T1000 (cell line): ENCODE measurements at places on chromosomes 3 and 15.

GRCh38 chr3:101495552-101495951, 17.5 kb downstream of the SENP7 start:
- DNase-seq, result no peak

- no peak for DNase-seq
These were observed 55.2 kb downstream of the SPTSSB start for GRCh38 chr3:161316006-161316689.

- no peak for DNase-seq
These were observed 19.0 kb upstream of the NR1I2 start for GRCh38 chr3:119762876-119763275.

- DNase-seq, result no peak
These were observed 78.4 kb upstream of the LIMD1 start for GRCh38 chr3:45515999-45516725.

GRCh38 chr15:55676507-55676906, 66.4 kb downstream of the PRTG start:
- DNase-seq, result no peak

GRCh38 chr3:126676919-126677705, 22.2 kb upstream of the TXNRD3 start:
- DNase-seq, result no peak

DNA sequence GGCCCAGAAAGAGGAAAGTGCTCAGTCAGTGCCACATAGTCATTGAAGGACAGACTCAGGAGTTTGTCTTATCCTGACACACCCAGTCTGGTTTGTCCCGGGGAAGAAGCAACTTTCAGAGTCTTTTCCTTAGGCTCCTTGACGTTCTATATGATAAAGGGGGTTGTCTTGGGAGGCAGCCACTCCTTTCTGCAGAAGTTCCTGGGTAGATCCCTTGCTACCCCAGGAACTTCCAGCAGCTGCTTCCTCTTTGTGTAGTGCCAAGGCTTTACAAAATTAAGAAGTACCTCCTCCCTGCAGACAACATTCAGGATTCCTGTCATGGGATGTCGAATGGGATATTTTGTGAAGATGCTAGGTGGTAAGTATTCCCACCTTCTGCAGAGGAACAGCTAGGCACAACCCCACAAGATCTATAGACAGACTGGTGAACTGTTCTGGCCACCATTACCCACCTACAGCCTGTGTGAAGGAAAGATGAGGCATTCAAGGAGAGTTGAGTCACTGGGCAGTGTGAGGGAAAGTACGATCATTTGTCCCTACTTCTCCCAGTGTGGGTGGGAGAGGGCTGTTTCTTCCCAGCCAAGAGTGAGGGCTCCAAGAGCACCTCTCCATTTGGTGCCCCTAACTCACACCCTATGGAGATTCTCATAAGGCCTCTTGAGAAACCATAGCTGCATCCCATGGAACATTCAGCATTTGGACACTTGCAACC, 11.3 kb downstream of the TMEM266 start:
- DNase-seq, result no peak

DNA sequence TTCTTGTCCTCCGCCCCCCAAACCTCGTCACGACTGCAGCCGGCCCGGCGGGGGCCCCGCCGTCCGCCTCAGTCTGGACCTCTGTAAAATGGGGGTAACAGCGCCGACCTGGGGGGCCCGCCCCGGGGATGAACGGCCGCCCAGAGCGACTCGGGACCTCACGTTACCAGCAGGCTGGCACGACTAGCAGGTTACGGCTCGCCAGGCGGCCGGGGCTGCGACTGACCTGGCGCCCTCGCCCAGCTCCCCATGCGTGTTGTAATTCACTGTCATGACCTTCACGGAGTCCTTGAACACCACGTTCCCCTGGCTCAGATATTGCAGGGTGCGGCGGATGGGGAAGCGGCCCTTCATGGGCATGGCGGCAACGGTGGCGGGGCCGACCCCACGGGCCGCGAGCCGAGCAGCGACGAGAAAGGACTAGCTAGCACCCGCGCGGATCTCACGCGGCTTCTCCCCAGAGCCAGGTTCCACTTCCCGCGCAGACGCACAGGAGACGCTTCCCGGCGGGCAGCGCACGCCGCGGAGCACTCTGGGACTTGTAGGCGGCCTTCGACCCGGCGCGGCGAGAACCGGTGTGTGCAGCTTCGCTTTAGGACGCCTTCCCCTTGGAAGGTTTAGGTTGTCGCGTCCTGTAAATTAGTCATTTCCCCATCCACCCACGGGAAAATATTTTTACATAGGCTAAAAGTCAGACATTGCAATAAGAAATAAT, at the start of gene MRPS25:
MRPS25 (minus strand) TSS at position 481 of the 715 bp plus-strand sequence; CDS start at position 360, 121 bp downstream.
- peak; percentile 80 for DNase-seq

GRCh38 chr3:24451461-24452099, 43.1 kb downstream of the THRB start:
- DNase-seq, result no peak

DNA sequence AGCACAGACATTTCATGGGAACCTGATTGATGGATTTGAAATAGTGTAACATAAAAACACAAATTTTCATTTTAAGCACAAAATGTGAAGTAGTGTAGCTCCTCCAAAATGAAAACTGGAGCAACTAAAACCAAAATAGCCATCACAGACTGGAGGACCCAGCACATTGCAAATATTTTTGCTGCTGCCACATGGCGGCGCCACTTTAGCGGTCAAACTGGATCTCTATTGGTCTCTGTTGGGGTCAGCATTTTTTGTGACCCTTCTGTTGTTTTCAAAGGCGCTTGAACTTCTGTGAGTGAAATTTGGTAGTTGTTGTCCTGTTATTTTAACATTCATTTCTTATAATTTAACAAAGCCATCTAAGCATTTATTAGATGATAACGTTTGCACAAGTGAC, 259.9 kb downstream of the IL20RB start:
- DNase-seq, result no peak

DNA sequence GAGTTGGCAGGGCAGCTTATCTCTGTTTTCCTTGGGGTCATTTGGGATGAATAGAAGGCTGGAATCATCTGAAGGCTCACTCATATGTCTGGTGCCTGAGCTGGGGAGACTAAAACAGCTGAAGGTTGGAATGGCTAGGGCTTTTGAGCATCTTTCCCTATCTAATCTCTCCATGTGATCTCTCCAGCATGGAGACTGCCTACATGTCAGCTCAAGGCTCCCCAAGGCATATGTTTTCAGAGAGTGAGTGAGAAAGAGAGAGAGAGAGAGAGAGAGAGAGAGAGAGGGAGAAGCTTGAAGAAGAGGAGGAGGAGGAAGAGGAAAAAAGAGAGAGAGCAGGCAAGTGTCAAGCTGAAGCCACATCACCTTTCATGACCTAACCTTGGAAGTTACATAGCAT, 143.4 kb downstream of the EBLN2 start:
- no peak for DNase-seq

- DNase-seq, result no peak
These were observed 250.7 kb upstream of the PROK2 start for GRCh38 chr3:72035606-72036005.

DNA sequence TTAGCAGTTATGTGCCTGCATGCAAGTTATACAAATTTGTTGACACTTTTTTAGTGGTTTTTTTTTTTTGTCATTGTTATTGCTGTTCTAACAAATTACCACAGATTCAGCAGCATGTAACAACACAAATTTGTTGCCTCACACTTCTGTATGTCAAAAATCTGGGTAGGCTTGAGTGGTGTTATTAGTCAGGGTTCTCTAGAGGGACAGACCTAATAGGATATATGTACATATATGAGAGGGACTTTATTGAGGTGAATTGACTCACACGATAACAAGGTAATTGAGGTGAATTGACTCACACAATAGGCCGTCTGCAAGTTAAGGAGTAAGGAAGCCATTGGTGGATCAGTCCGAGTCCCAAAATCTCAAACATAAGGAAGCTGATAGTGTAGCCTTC, 15.0 kb upstream of the PLSCR1 start:
- no peak for DNase-seq

DNA sequence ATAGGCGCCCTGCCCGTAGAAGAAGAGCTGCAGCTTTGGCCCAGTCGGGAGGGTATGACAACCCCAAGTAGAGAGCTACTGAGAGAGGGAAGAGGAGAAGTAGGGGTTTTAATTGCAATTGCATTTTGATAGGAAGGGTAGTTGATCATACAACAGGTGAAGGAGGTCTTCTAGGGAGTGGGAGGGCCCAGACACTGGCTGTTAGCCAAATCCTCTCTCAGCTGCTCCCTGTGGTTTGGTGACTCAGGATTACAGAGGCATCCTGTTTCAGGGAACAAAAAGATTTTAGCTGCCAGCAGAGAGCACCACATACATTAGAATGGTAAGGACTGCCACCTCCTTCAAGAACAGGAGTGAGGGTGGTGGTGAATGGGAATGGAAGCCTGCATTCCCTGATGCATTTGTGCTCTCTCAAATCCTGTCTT, 408.9 kb upstream of the THBS1 start:
- DNase-seq, result peak; percentile 69

- no peak for DNase-seq
These were observed 258.3 kb downstream of the CGGBP1 start for GRCh38 chr3:87800516-87800915.

DNA sequence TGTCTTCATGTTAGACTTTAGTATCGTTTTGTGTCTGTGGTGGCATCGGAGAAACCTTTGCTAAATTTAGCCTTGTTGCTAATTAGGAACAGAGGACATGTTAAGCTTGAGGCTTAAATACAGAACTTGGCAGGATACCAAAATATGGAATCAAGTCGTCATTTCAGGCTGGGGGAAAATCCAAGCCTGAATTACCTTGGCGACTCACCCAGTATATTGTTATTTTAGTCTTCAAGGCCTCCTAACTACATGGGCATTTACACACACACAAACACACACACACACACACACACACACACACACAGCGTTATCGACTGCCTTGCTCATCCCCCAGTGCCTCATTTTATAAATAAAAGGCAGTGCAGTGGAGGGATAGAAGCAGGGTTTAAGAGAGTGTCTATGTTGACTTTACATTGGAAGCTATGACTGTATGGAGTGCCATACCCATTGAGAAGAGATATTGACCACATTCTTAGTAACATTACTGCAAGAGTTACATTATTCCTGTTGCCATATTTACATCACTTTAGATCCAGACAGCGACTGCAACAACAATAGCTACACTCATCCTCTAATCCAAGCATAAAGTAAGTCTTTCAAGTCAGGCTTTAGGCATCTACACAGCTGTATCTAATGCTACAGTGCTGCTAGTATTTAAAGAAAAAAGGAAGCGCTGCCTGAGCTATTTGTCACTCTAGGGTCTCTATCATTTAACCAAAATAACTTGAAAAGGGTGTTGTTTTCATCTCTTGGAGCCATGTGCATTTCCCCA, 210.8 kb upstream of the SEMA6D start:
- DNase-seq, result no peak

DNA sequence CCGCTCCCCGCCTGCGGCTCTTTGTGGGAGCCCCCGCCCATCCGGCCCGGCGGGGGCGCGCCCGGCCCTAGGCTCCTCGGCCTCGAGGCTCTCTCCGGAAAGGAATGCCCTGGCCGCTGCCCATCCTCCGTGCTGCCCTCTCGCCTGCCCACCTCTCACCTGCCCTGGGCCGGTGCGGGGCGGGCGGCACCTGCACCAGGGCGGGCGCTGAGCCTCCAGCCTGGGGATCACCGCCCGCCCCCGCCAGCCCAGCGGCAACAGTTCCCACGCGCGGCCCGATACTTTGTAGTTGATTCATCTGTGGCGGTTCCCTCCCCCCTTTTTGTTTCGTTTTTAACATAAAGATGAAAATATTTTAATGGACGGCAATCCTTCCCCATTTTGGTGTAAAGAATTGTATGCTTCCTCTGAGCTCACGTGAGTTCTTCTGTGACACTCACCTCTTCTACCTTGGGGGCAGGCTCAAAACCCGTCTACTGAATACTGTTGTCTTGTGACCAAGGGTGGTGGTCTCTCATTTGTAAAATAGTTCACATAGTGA, 1.9 kb downstream of the KLF13 start:
- no peak for DNase-seq

DNA sequence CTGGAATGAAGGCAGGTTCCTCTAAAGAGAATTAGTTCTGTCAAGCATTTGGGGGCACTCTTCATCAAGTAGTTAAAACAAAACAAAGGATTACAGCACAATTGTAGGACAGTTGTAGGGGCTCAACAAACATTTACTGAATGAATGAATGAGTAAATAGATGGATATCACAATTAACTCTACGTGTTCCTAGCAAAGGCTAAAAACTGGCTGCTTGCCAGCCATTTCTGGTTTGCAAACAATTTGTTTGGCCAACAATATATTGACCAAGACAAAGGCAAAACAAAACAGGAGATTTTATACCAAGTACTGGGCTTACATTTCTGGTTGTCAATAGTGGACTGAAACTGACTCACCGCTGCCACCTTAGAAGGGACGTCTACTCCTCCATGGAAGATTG, 116.8 kb downstream of the ZNF280D start:
- DNase-seq, result no peak

GRCh38 chr15:71610728-71611552, 199.4 kb upstream of the NR2E3 start:
- DNase-seq, result no peak

GRCh38 chr3:171994646-171995428, 44.5 kb upstream of the FNDC3B start:
- no peak for DNase-seq
